Activated gamma-delta T cell treated with anti-CD3 and anti-CD28 coated beads, Interleukin-2, amount 50 U/mL, for 16 hours (primary cell): ENCODE measurements at places on chromosomes 1 and 21.
A peak's percentile ranks its signal among the peaks of the same experiment; 100 is the strongest.

- DNase-seq: no peak
Measured at GRCh38 chr1:110582378-110582777, 23.8 kb downstream of the KCNA2 start.

DNA sequence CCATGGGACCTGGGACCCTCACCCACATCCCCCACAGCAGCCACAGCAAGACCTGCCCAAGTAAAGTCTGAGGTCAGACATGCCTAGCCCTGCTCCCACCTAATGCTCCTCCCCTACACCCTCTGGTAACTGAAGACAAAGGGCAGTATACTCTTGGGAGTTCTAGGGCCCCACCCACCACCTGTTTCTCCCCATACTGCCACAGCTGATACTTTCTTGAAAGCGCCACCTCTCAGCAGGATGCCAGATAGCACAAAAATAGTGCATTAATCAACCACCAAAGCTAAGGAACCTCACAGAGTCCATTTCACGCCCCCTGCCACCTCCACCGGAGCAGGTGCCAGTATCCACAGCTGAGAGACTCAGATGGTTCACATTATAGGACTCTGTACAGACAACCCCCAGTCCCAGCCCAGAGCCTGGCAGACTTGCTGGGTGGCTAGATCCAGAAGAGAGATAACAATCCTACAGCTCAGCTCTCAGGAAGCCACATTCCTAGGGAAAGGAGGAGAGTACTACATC is 238.1 kb downstream of the LRRC40 start:
- DNase-seq: no peak

DNA sequence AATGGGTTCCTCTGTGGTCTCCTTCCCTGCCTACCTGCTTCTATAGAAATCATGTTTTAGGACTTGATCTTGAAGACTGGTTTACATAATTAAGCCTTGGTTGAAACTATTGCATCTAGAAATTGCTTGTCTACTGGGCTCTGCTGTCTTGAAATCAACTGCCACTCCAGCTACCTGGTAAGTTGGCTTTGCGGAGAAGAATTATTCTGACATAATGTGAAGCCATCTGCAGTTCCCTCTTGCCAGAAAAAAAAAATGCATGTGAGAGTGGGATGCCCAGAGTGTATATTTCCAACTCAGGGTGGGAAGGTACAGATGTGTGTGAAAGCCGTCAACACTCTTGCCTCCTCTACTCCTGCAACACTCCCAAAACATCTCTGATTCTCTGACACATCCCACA is 27.2 kb downstream of the C8B start:
- DNase-seq: no peak

DNA sequence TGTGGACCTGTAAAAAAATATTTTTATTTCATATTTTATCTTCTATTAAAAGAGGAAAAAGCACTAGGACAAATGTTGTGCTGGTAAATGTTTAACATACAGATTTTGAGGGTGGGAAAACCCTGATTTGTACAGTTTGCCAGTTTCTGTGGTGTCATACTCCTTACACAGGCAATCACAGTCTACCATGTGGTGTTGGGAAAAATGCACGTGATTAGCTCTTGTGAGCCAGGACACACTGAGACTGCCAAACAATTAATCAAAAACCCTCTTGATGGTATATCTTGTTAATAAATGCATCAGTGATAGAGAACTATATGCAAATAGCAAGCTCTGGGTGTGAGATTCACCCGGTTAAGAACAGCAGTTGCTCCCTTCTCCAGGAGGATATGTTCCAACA is 136.5 kb upstream of the ZC3H11B start:
- no peak for DNase-seq

- no peak for DNase-seq
Measured at GRCh38 chr1:11790880-11791715, 14.7 kb downstream of the MTHFR start.

DNA sequence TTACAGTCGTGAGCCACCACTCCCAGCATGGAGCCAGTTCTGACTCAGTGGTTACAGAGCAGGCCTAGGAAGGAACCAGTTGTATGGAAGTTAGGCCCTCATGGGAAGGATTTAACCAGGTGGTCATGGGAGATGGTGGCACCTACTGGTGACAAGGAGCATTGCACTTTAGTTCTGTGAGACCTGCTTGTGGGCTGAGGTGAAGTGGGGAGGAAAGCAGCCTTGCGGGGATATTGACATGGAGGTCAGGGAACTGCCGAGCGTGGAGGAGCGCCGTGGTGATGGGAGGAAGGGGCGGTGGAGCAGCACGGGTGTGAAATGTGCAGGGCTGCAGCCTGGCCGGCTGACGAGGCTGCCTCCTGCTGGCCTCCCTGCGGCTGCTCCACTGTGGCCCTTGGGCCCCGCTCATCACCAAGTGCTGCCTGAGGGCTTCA is 100.4 kb downstream of the GALNT2 start:
- DNase-seq: peak; percentile 4
